ENCODE measurements at places on chromosomes 13 and 19. TPM values are rescaled to one million over a fixed set of nuclear protein-coding genes. Genes with fewer than 3 reads are reported as not detected.

DNA sequence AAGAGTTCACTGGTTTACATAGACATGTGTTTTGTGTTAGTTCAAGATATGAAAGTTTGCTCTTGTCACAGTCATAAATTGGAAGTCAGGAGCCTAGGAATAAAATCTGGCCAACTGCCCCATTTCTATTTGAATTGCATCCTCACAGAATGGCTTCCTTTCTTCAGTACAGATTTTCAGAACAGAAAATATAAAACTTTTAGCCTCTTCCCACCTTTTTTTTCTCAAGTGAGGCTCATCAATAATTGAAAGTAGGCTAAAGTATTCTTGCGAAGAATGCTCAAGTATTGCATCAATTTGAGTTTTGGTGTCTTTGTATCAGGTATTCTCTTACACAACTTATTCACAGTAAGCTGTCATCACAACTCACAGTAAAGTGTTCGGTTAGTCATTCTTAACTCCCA lies 802.7 kb downstream of the PCDH9 start:
- no peak for DNase-seq

GRCh38 chr13:99327126-99327525 lies 19.9 kb upstream of the GPR183 start:
- DNase-seq: no peak

The FBXO17 gene
- total RNA-seq: 4.1 TPM

The UBA52 gene
- total RNA-seq: 1,059 TPM

The ZNF677 gene
- total RNA-seq: 20.5 TPM
